ENCODE measurements at places on chromosomes 6 and 20.

DNA sequence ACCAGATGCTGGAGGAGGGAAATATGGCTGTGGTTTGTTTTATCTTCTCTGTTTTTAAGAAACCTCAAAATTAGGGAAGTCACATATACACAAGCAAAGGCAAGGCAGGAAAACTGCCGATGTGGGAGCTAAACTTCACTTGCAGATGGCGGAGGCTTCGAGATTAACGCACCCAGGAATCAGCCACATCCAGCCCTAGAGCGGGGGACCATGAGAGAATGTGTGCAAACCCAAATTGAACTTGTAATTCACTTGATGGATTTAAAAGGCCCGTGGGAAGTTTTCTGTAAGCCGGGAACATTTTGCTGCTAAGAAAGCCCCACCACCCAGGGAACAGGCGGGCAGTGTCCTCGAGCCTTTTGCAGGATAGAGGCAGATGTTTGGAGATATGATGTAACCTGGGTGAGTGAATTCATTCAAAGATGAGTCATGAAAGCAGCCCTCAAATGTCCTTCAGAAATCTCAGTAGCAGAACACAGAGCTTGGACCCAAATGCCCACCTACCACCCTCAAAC is 39.9 kb downstream of the PREX1 start:
- no peak for DNase-seq

- DNase-seq, result no peak
These were observed 404 bp downstream of the CEP162 start for GRCh38 chr6:84227044-84227433.

GRCh38 chr20:18144541-18145099 is 7.0 kb downstream of the KAT14 start:
- no peak for DNase-seq

DNA sequence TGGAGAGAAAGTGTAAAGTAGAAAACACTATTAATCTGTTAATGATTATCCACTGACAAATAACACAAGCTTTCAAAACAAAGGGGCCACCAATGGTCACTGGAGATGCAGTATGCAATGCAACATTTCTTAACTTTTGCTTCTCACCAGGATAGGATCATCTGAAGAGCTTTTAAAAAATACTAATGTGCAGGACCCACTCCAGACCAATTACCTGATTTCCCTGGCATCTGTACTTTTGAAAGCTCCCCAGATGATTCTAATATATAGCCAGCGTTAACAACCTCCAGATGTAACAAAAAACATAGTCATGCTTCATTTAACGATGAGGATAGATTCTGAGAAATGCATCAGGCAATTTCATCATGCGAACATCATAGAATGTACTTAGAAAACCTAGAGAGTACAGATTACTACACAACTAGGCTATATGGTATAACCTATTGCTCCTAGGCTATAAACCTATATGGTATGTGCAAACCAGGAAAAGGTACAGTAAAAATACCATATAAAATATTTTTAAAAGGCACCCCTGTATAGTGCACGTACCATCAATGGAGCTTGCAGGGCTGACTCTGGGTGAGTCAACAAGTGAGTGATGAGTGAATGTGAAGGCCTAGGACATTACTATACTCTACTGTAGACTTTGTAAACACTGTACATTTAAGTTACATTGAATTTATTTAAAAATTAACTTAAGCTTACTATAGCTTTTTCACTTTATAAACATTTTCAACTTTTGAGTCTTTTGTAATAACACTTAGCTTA is 69.2 kb downstream of the ATG5 start:
- DNase-seq, result no peak

DNA sequence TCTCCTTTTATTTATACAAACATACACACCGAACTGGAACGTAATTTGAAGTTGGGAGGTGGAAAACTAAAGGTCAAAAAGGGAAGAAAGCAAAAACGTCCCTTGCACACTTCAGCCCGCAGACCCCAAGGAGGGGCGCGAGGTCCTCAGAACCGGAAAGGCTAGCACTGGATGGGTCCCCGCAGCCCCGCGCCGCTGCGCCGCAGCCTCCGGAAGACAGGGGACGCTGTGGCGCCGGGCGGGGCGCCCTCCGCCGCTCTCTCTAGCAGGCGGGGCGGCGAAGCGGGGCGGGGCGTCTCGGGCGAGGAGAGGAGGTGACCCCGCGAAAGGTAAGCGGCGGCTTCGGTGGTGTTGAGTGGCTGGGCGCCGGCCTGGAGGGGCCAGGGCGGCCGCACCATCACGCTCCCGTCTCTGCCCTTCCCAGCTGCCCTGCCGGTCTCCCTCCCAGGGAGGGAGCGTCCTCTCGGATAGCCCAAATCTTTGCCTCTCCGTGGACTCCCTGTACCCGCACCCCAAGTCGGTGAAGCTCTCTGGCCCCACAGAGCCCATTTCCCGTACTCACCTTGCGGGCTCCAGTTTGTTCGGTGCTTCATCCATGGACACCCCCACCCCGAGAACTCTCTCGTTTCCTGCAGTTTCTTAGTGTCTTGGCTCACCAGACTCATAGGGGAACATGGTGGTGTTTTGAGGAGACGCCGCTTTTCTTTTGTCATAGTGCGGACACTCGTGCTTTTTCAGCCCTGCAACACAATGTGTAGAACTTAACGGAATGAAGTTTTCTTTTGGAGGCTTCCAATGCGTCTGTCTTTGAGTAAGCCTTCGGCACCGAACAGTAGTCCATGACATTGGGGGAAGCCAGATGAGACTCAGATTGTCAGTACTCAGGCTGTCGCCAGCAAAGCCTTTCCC is at the start of gene SMIM8:
TSS of gene SMIM8 (plus strand) at position 285 of the 909 bp plus-strand sequence. CDS start 14,444 bp downstream, outside the sequence.
- peak; percentile 70 for DNase-seq

- no peak for DNase-seq
These were observed 153.0 kb downstream of the BCAS1 start for GRCh38 chr20:53917145-53918019.

GRCh38 chr6:72857791-72858585 is 236.1 kb downstream of the KCNQ5 start:
- no peak for DNase-seq

DNA sequence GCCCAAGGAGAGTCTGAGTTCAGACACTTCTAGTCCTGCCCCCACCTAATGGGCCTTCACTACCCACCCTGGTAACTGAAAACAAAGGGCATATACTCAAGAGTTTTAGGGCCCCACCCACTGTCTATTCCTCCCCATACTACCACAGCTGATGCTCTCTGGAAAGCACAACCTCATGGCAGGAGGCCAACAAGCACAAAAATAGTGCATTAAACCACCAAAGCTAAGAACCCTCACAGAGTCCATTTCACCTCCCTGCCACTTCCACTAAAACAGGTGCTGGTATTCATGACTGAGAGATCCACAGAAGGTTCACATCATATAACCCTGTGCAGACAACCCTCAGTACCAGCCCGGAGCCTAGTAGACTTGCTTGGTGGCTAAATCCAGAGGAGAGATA is 132.1 kb upstream of the ADGRB3 start:
- no peak for DNase-seq

GRCh38 chr6:162942866-162943265 is 215.1 kb downstream of the PACRG start:
- DNase-seq, result no peak

DNA sequence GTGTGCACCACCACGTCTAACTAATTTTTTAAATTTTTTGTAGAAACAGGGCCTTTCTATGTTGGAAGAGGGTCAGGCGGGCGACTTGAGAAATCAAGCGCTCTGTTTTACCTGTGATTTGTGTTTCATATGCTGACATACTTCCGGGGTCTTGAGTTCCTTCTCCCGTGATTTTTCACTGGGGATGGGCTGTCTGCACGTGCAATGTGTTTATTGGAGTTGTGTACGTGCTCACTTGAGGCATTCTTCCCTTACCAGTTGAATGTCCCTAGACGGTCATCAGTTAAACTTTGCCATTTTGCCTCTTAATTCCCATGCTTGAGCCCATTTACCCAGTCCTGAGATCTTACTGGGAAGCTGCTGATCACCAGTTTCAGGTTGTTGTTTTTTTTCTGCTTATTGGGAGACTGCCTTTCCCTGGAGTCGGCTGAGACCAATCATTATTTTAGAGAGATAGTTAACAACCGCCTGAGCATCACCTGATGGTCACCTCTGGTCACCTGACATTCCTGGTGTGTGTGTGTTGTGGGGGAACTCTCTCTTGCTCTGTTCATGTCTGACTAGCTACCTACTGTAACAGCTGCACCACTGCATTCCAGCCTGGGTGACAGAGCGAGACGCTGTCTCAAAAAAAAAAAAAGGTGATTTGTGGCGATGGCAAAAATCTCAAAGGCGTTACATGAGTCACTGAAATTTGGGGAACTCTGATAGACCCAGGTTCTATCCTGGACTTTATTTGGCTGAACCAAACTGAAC is 34.8 kb upstream of the NCOA3 start:
- DNase-seq, result no peak

DNA sequence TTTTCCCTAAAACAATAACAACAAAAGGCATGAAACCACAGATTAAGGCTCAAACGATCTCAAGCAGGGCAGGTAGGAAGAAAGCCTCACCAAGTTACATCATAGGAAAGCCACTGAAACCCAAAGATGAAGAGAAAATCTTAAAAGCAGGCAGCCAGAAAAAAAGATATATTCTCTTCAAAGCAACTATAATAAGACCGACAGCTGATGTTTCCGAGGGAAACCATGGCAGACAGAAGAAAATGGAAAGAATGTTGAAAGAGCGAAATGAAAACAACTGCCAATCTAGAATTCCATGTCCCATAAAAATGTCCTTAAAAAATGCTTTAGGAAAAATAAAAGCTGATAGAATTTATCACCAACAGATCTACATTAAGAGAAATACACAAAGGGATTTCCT is 161.5 kb upstream of the THBS2 start:
- DNase-seq, result no peak

- DNase-seq, result no peak
These were observed 16.1 kb downstream of the EBF4 start for GRCh38 chr20:2708665-2709064.

DNA sequence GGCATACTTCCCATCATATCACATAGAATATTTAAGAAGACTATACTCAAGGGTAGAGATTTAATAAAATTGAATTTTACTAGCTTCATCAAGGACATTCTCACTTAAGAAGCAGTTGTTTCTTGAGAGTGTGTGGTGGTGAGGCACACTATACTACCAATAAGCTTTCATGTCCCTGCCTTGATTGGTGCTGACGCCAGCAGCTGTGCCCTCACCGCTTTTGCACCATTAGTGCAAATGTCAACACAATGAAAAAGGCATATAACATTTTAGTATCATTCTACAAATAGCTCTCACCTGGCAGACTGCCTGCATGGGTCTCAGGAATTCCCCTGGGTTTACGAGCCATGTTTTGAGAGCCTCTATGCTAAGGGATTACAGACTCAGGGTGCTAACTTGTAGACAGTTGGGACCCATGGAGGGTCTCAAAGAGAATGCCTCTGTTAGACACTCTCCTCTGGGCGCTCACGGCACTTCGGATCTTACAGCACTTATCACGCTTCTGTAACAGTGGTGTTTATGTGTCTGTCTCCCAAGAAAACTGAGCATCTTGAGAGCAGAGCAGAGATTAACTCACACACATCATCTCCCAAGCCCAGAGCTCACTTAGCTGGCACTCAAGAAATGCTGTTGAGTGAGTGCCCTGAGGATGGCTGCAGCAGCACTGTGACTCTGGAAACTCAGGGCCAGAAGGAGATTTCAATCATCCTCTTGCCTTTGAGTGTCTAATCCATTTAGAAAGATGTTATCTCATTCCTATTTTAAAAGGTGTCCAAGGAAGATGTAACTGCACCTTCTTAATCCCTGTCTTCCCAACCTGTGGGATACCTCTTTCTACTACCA is 143.3 kb upstream of the GPR6 start:
- no peak for DNase-seq

DNA sequence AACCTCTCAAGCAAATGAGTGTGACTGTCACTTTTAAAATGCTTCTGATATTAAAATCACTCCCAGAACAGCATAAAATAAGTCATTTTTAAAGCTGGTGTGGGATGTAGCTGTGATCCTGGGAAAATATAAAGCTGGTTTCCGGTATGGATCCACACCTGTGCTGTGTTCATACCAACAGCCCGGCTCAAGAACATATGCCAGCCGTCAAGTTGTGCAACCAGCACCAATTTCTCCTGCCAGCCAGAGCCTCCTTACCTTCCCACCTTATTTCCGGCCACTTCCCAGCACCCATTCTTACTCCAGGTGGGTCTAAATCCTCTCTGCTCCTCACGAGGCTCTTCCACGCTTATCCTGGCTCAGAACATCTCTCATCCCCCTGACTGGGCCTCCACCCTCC is 50.9 kb upstream of the RPS6KA2 start:
- no peak for DNase-seq

DNA sequence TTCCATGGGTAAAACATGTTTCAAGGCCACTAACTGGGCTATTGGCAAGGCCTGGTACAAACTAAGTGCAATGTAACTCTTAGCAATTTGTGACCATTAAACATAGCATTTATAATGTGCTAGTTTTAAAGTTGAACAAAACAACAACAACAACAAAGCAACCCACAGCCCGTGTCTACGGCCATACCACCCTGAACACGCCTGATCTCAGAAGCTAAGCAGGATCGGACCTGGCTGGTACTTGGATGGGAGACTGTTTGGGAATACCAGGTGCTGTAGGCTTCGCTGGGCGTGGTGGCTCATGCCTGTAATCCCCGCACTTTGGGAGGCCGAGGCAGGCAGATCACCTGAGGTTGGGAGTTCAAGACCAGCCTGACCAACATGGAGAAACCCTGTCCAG is 61.0 kb downstream of the SGK1 start:
- DNase-seq, result no peak

- no peak for DNase-seq
These were observed 186.4 kb downstream of the SASH1 start for GRCh38 chr6:148529010-148529409.

DNA sequence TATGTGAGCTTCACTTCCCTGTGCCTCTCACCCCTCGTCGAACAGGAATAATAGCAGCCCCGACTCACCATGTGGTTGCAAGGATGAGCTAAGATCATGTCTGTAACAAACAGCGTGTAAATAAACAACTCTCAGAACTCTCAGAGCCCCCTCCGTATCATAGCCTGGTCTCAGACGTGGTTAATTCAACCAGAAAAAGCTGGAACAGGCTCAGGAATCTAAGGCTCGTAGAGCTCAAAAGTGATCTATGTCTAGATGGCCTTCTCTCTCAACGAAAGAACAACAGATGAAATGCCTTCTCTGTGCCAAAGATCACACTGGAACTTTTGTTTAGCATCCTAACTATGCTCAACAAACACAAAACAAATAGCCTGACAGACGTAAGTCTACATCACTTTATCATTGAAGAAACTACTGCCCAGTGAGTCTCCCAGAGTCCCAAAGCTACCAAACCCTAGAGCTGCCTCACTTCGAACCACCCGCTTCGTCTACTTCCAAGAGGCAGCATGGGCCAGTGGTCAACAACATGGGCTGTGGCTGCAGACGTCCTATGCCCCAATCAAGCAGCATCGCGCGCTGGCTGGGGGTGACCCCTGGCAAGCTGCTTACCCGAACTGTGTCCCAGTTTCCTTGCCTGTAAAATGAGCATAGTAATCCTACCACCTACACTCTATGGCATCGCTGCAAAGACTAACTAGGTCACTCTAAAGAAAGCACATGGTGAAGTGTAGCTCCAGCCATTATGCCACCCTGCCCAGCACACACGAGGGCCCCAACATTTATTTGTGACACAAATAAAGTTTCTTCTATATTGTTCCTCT is 35.1 kb downstream of the NFATC2 start:
- no peak for DNase-seq

Measured in stimulated activated CD8-positive, alpha-beta memory T cell treated with anti-CD3 and anti-CD28 coated beads, Interleukin-15, amount 100 ng/mL, for 24 hours (primary cell).